NAMALWA (cell line): ENCODE measurements at places on chromosomes 3 and 15.
A peak's percentile ranks its signal among the peaks of the same experiment; 100 is the strongest.

DNA sequence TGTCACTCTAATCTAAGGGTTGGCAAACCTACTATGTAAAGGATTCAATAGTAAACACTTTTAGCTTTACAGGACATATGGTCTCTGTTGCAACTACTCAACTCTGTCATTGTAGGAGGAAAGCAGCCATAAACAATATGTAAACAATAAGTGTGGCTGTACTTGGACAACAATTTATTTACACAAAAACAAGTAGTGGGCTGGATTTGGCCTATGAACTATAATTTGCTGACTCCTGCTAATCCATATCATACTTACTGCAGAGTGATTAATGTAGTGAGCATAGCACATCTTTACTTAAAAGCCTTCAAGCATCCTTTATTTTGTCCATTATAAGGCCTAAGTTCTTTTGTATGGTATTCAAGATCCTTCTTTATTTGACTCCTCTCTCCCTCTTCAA lies 441.9 kb downstream of the ZIC1 start:
- no peak for DNase-seq

DNA sequence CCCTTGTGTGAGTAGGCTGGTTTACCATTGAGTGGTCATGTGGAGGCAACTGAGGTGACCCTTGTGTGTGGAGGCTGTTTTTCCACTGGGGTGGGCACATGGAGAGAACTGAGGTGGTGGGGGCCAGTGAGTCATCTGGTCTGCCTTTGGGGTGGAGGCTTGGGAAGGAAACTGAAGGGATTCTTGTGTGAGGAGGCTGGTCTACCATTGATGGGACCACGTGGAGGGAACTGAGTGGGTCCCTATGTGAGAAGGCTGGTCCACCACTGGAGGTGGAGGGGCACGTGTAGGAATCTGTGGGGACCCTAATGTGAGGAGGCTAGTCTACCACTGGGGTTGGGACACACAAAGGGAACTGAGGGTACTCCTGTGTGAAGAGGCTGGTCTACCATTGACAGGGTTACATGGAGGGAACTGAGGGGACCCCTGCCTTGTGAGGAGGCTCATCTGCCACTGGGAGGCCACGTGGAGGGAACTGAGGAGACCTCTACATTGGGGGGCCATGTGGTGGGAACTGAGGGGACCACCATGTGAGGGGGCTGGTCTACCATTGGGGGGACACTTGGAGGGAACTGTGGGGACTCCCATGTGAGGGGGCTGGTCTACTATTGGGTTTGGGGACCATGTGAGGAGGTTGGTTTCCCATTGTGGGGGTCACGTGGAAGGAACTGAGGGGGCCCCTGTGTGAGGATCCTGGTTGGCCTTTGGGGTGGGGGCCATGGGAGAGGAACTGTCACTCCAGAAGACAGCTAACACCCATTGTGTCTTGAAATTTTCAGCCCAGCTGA lies 164.5 kb downstream of the WNT7A start:
- DNase-seq, result no peak

DNA sequence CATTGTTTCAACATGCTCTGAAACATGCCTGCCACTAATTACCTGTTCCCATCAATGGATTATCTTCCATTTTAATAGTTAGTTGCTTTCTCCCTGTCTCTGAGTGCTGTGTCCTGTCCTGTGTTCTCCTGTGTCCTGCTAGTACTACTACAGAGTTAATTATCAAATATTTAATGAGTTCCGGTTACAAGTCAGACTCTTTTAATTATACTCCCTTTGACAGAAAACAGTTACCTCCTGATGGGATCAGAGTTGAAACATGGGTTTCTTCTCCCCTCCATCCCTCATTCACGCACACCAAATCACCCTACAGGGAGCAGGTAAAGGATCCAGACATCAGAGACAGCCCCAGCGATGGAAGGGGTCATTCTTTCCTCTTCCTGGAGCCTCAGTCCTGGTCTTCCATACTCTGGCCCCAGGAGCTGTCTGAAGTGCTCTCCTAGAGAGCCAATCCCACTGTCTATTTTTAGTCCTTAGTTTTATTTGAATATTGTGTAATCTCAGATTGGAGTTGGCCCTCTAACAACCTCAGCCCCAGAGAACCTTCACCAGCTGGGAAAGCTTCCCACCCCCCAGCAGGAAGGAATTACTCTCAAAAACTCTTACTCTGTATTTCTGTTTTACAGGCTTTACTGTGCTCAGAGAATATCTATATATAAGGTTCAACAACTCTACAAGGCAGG lies 137.0 kb upstream of the C2CD4B start:
- DNase-seq, result no peak

GRCh38 chr15:89936786-89937265 lies 24.1 kb upstream of the ARPIN start:
- no peak for DNase-seq

GRCh38 chr3:109728861-109729494 lies 391.6 kb upstream of the DPPA4 start:
- no peak for DNase-seq

DNA sequence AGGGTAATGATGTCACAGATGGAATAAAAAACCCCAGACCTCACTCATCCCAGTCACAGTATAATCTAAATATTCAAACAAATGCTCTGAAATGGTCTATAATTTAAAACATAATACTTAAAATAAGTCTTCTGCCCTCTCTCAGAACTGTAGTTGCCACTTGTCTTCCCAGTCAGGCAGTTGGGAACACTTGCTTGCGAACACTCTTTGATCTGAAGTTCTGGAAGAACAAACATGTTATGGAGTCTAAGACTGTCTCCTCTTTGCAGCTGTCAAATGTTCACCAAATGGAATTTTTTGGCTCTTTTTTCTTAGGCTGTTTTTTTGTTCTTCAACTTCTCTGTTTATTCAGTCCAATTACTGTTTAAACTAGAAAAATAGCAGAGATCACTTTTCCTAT lies 711.1 kb upstream of the GOLIM4 start:
- no peak for DNase-seq

- DNase-seq, result no peak
These were observed 8.6 kb downstream of the VPS8 start for GRCh38 chr3:184820525-184820924.

DNA sequence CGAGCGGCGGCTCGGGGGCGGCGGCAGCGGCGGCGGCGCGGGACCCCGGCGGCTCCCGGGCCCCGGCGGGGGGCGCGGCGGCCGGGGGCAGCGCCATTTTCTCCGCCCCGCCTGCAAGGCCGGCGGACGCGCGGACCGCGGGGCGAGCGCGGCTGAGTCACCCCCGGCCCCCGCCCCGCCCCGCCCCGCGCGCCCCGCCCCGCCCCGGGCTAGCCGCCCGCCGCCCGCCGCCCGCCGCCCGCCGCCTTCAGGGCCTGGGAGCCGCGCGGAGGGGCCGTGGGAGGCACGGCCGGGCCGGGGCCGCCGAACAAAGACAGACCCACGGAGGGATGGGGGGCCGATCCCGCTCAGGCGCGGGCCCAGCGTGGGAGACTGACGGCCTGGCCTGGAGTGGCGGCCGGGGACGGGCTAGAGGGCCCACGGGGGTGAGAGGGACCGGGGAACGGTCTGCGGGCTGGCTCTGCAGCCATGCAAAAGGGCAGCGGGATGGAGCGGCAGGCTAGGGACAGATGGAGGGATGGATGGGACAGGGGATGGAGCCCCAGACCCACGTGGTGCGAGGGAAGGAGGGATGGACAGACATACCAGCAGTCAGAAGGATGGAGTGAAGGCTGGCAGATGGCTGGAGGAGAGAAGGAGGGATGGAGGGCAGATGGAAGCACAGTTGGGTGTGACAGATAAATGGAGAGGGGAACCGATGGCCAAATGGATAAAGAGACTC lies at the start of gene EIF4E3:
Gene EIF4E3 (minus strand): TSS at position 132 of the 721 bp plus-strand sequence. CDS start 35 bp downstream, at position 97.
- DNase-seq, result no peak

DNA sequence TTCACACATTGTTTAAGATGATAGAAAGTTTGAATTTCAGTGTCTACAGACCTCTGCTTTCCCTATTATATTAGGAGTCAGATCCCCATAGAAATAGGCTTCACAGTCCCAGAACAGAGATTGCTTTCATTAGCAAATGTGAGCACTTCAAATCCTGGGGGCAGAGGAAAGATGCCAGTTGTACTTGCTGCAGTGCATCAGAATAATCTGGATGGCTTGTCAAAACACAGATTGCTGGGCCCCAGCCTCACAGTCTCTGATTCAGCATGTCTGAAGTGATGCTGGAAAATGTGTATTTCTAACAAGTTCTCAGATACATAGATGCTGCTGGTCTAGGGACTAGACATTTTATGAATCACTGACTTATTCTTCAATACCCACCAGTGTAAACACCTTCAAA lies 375.2 kb downstream of the FGF12 start:
- DNase-seq, result no peak

- DNase-seq, result no peak
These were observed 60.0 kb downstream of the MLH1 start for GRCh38 chr3:37053337-37053736.

GRCh38 chr3:128001576-128001975 lies 50.7 kb upstream of the SEC61A1 start:
- no peak for DNase-seq

DNA sequence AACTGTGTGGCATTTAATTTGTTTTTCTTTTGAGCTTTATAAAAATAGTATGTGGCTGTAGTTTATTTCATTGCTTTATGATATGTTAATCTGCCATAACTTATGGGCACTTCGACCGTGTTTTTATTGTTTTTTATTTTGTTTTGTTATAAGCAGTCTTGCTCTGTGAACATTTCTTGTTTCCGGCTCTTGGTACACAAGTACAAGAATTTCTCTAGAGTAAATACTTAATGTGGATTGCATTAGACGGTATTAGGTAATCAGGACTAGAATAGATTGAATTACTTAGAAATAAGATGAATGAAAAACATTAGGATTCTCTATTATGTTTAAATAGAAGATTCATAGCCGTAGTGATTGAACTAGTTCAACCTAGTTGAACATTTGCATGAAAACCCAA lies 2.1 kb downstream of the ZFAND6 start:
- DNase-seq, result peak; percentile 39

DNA sequence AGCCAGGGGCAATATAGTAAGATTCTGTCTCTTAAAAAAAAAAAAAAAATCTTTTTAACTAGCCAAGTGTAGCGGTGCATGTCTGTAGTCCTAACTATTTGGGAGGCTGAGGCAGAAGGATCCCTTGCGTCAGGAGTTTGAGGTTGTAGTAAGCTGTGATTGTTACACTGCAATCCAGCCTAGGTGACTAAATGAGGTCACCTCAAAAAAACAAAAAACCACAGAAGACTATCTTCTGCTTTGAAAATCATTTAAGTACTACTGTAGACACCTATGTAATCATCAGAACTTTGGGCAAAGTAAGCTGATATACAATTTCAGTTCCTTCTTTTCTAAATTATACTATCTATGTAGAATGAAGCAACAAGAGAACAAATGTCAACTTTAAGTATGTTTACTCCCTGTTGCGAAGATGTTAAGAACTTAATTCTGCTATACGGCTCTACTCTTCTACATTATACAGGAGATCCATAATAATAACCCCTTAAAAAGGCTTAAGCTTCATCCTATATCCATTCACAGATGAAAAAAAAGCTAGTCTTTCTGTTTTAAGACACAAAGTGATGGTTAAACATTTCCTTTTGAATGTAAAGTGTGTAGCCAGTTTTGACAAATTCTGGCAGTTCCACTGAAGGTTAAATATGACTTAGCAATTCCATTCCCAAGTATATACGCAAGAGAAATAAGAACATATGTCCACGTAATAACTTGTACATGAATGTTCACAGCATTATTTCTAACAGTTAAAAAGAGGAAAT lies 15.2 kb downstream of the DAZL start:
- peak; percentile 29 for DNase-seq

DNA sequence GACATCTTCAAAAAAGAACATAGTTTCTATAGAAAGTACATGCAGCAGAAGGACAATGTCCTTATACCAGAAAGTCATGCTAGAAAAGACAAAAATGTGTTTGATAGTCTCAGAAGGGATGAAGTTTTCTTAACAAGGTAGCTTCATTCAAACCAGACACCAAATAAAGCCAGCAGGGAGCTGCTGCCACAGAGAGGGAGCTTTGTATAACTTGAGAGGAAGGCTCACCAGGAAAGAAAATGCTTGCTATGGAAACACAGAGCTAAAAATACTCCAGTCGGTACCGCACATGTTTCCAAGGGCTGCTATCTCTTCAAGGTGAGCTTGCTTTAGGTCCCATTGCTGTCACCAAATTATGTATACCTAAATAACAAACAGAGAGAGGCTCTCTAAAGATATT lies 1074.8 kb upstream of the ALCAM start:
- DNase-seq, result peak; percentile 25

- DNase-seq, result no peak
These were observed 396.1 kb downstream of the UNC13C start for GRCh38 chr15:54374184-54374952.
